Esophagus squamous epithelium (tissue), 5 donors: ENCODE measurements at places on chromosomes 16 and 17. TPM values are rescaled to one million over a fixed set of nuclear protein-coding genes. Genes with fewer than 3 reads are reported as not detected.

TEKT5 gene
- total RNA-seq, result not detected

DNA sequence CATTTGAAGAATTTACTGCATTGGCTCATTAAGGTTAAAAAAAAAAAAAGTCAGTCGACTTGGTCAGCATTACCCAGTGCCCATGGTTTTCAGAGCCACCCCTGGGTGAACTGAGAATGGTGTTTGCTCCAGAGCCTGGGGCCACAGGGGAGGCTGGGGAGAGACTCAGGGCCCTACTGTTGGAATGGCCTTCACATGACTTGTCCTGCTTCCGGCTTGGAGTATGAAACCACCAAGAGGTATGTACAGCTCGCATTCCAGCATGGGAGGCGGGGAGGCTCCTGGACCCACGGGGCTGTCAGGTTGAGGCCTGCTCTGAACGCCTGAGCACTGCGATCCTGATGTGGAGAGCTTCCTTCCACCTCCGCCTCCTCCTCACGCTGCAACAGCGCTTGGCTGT, 36.8 kb downstream of the MSI2 start:
- DNase-seq, result no peak

DNA sequence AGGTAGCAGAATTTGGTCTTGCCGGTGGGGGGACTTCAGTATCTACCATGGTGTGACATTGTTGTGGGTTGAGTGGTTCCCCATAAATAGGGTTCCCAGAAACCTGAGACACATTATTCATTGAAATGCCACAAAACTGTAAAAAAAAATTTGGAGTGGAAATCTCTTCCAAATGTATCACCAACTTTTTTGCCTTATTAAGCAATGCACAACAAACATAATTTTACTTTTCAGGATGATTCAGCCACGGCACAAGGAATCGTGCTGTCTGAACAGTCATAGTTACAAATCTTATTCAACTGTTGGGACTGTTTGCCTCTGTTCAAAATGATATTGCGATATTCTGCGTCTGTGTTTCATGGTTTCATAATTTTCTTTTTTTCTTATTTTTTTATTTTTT, 181.2 kb downstream of the NTN1 start:
- no peak for DNase-seq

RSL1D1 gene
- total RNA-seq, result 85.4 TPM

KCTD19 gene
- 0.09 TPM for total RNA-seq
